ENCODE measurements at places on chromosomes 3 and 15.

GRCh38 chr3:105904678-105905284, 36.0 kb upstream of the CBLB start:
- DNase-seq: no peak

DNA sequence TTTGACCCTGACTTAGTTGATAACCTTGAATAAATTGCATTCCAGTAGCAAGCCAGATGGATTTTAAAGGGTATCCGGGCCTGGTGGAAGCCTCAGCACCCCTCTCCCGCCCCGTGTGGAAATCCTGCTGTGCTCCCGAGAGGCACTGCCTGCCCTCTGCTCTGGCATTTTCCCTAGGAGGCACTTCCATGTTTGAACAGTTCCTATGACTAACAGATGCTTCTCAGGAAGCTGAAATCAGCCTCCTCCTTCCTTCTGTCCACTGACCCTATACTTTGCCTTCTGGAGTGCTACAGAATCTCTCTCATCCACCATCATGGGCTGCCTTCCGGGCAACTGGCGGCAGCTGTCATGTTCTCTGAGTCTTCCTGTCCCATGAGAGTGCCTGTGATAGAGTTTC, 90.8 kb downstream of the GABRG3 start:
- no peak for DNase-seq

DNA sequence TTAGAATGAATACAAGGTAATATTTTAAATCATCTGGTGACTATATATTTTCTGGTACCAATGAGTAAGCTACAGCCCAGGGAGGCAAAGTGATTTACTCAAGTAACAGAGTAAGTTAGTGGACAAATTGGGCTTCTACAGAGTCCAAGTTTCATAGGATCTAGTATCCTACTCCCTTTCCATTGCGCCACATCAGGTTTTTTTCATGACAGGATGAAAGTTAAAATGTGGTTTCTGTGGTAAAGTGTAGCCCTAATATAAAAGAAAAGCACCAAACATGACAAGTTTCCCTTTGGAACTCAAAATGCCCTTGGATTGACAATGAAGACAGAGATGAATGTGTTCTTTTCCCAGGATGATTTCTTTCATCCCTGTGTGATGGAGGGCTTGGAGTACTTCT, 350.8 kb upstream of the ZNF385D start:
- no peak for DNase-seq

- DNase-seq: no peak
Measured at GRCh38 chr3:37899101-37899707, 37.5 kb downstream of the CTDSPL start.

DNA sequence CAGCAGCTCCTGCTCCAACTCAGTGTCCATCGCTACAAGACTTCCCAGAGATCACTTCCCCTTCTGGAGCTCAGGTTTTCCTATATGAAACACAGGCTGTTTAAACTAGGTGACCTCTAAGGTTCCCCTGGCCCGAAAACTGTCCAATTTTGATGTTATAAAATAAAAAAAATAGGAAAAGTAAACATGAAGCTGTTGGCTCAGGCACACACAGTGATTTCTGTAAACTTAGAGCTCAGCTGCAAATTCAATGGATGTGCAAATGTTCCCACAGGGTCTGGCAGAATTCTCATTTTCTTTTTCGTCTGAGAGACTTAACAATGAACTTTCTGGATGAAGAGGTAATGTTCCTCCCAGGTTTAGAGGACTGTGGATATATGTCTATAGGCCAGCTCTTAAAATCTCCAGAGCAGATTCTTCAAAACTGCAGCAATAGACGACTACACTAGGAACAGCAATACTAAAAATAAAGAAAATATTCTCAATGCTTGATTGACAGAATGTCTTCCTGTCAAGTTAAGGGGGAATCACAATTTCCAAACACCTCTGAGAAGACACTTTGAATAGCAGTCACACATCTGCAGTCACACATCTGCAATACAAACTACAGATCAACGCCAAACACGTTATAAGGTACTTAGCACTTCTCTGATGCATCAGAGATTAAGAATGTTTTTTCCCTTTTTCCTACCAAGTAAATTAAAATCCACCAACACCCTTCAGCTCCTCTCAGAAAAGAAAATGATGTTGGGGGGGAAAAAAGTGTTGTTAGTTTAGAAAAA, 2.8 kb downstream of the NUP210 start:
- DNase-seq: no peak

- DNase-seq: no peak
Measured at GRCh38 chr3:45795882-45796765, at the start of gene SLC6A20. TSS of gene SLC6A20 (minus strand) at chr3:45796536. CDS start at chr3:45796419, 117 bp downstream.

GRCh38 chr3:59480486-59480995, 430.7 kb upstream of the CFAP20DC start:
- DNase-seq: no peak

GRCh38 chr3:59654480-59655417, 604.9 kb upstream of the CFAP20DC start:
- DNase-seq: no peak

DNA sequence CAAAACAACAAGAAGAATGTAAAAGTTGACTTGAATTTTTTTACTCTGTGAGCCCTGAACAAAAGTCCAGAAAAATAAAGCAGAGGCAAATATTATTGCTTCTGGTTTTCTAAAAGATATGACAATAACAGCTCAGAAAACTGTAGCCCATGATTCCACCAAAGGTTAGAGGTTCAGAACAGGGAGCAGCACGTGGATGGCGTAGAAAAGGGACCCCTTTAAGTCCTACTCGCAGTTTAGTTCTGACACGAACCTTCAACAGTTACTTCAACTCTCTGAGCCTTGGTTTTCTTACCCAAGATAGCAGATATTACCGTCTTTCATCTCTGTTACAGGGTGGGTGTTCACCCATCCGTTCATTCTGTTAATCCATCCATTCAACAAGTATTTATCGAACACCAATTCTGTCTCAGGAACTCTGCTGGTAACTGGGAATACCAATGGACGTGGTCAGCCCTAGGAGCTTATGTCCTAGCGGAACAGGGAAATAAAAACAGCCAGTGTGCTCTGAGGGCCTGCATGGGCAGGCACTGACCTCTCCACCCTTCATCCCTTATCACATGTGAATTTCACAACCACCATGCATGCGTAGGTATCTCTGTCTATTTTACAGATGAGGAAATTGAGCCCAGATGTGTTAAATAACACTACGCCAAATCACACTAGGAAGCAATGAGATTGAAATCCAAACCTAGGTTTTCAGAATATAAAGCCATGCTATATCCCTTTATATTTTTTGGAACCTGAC, 274.2 kb upstream of the ICE2 start:
- no peak for DNase-seq

DNA sequence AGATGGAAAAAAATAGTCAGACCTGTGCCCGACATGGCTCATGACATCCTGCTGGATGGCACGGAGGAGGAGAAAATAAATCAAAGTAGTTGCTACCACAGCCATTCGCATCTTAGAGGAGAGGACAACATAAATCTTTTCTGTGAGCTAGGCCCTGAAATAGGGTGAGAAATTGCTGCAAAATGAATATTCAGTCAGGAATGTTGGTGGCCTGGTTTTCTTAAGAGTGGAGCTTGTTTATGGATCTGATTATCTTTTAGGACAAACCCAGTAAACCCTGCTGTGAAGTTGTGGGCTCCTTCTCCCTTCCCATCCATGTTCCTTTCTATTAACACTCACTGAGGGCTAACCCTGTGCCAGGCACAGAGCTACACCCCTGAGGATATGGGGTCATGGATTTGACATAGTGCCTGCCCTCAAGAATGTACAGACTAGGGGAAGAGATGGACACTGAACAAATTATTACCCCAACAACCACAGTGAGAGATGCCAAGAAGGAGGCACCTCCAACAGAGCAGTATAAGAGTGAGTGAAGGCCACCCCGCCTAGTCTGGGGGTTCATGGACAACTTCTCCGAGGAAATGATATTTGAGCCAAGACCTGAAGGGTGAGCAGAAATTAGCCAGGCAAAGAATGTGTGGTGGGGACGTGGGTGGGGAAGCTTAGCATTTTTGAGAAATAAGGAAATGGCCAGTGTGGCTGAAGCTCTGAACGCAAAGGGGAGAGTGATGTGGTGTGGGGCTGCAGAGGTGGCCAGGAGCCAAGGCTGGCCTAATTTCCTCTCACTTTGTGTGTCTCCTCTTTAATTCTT, 68.9 kb upstream of the ARL8B start:
- no peak for DNase-seq

- no peak for DNase-seq
Measured at GRCh38 chr3:154829929-154830328, 250.2 kb upstream of the MME start.

GRCh38 chr15:98866511-98866910, 141.1 kb downstream of the PGPEP1L start:
- DNase-seq: no peak

GRCh38 chr3:78481050-78481449, 1286.7 kb downstream of the ROBO1 start:
- no peak for DNase-seq

DNA sequence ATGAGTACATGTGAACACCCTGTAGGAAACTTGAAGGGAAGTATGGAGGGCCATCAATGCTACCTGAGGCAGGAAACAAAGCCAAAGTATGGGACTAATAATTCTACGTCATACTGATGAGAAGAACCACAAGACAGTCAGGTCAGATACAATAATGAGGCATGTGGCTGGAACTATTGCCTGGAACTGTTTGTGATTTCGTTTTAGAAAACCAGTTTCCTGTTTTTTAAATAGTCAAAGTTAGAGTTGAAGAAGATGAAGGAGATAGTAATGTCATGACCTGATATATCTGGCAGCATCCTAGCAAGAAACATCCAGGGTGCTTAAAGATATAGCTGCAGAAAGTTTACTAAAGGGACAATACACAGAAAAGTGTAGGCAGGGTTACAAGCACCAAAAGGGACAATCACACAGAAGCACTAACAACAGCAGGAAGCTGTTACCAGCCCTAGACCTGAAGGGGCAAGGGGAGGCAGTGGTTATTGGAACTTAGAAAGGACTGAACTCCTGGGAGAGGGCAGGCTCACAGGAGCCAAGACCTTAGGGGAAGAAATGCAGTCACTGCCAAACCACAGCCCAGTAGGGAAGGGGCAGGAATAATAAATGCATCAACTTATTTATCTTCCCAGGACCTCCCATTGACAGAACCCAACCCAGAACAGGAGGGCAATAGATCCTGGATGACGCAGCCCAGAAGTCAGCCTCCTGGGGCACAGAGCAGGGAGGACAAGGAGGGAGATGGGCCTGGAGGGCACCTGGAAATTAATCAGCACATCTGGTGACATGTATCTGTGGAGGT, 302.1 kb upstream of the STT3B start:
- DNase-seq: no peak

GRCh38 chr3:63687278-63688225, 35.1 kb downstream of the SNTN start:
- no peak for DNase-seq

DNA sequence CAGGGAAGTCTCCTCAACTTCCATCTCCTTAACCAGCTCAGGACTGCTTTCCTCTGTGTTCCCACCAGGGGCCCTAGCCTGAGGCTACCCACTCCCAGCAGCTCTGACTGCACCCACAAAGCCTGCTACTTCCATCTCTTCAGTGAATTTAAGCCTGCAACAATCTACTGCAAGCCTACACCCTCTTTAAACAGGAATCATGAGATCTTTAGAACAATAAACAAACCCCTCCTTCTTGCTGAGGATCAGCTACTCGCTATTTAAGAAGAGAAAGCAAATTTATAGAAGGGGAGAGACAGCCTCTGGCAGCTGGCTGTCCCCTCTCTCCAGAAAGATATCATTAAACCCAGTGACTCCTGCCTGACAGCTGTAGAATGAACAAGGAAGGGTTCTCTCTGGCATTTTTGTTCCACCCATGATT, 51.9 kb downstream of the ARHGAP31 start:
- no peak for DNase-seq

DNA sequence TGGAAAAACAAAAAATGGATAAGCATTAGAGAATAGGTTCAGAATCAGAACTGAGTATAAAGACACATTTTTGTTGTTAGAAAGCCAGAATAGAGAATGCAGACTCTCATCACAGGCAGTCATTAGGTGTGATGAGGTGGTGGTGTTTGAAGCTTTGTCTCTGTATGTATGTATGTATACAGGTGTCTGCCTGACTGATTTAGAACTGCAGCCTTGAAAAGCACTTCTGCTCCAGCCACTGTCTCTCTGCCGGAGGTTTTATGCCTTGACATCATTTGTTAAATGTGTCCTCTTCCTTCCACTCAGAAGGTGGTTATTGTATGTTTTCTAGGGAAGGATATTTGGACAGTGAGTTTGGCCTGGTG, 80.7 kb upstream of the ZBED2 start:
- no peak for DNase-seq
